ENCODE measurements at places on chromosomes 5 and 9.

- no peak for DNase-seq
Measured at GRCh38 chr5:156387391-156387790, 60.4 kb downstream of the SGCD start.

GRCh38 chr9:110156416-110156815 is 51.5 kb downstream of the C9orf152 start:
- no peak for DNase-seq

GRCh38 chr5:59390074-59390659 is 503.4 kb downstream of the PDE4D start:
- peak; percentile 30 for DNase-seq

GRCh38 chr5:148229840-148230239 is 8.5 kb upstream of the MARCOL start:
- DNase-seq: no peak

GRCh38 chr9:134785325-134786108 is 95.1 kb upstream of the FCN2 start:
- DNase-seq: no peak

GRCh38 chr5:35042781-35043180 is 5.0 kb downstream of the AGXT2 start:
- DNase-seq: no peak

All from fibroblast of mammary gland (primary cell).